ENCODE measurements at places on chromosomes 1 and 21. TPM values are rescaled to one million over a fixed set of nuclear protein-coding genes. Genes with fewer than 3 reads are reported as not detected.

SPRR2B gene
- total RNA-seq = not detected

BEND5 gene
- total RNA-seq = 4.3 TPM

SELP gene
- total RNA-seq = 21.4 TPM

PPFIA4 gene
- total RNA-seq = 1.3 TPM

RNF207 gene
- 14.0 TPM for total RNA-seq

TFF3 gene
- 19.0 TPM for total RNA-seq

THBS3 gene
- 24.4 TPM for total RNA-seq

FGR gene
- 193 TPM for total RNA-seq

TEX38 gene
- not detected for total RNA-seq

APCS gene
- total RNA-seq = not detected

MYCL gene
- total RNA-seq = 3.9 TPM

PRDM15 gene
- 6.6 TPM for total RNA-seq

SEC16B gene
- total RNA-seq = 1.9 TPM

FCAMR gene
- total RNA-seq = not detected

ST6GALNAC5 gene
- total RNA-seq = 16.3 TPM

KLHL12 gene
- total RNA-seq = 25.3 TPM

ABCG1 gene
- 74.9 TPM for total RNA-seq

CELA3A gene
- not detected for total RNA-seq

SH2D5 gene
- not detected for total RNA-seq

SKI gene
- total RNA-seq = 90.0 TPM

IPO13 gene
- 28.2 TPM for total RNA-seq

SPATA21 gene
- total RNA-seq = not detected

SRM gene
- total RNA-seq = 38.7 TPM

OR10J1 gene
- total RNA-seq = not detected

TMEM54 gene
- total RNA-seq = 44.0 TPM

PAPPA2 gene
- 0.50 TPM for total RNA-seq

DNALI1 gene
- 28.1 TPM for total RNA-seq

IBA57 gene
- 10.7 TPM for total RNA-seq

KIAA0040 gene
- total RNA-seq = 46.9 TPM

PIGP gene
- total RNA-seq = 28.7 TPM

OLFML3 gene
- total RNA-seq = 38.9 TPM

LCE1B gene
- not detected for total RNA-seq

NADK gene
- total RNA-seq = 133 TPM

CACNA1S gene
- total RNA-seq = 0.06 TPM

RNPC3 gene
- 35.0 TPM for total RNA-seq

CASZ1 gene
- 47.5 TPM for total RNA-seq

AADACL3 gene
- total RNA-seq = not detected

HES2 gene
- total RNA-seq = 6.4 TPM

PROK1 gene
- not detected for total RNA-seq

PRKAA2 gene
- 1.9 TPM for total RNA-seq

SLC2A5 gene
- total RNA-seq = 1.7 TPM

OR11L1 gene
- not detected for total RNA-seq

SLAMF8 gene
- 51.2 TPM for total RNA-seq

BSND gene
- total RNA-seq = not detected

STXBP3 gene
- 54.4 TPM for total RNA-seq

PM20D1 gene
- 0.30 TPM for total RNA-seq

PRPF38B gene
- total RNA-seq = 41.0 TPM

SPRR1B gene
- total RNA-seq = not detected

WDR64 gene
- total RNA-seq = not detected

FALEC gene
- not detected for total RNA-seq

TEKT2 gene
- 9.3 TPM for total RNA-seq

HSPA6 gene
- 13.0 TPM for total RNA-seq
